NCI-H1417 (cell line): ENCODE measurements at places on chromosomes 1 and 21.

- peak; percentile 6 for DNase-seq
These were observed 87.5 kb upstream of the WDR26 start for GRCh38 chr1:224521904-224522734.

DNA sequence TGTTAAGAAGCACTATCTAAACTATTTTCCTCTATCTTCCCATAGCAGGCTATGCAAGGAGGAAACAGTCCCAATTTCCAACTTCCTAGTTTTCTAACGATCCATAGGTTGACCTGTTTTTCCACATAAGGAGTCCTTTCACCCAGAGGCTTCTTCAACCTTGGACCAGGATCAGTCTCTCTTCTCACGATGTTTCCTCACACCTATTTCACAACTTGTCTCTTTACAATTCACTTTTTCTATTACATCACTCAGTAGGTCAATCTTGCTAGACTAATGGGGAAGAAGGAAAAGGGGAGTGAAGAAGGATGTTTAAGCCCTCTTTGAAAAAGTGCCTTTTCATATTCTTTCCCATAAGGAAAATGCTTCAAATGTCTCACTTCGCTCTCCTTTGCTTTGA, 15.9 kb downstream of the PALMD start:
- no peak for DNase-seq

DNA sequence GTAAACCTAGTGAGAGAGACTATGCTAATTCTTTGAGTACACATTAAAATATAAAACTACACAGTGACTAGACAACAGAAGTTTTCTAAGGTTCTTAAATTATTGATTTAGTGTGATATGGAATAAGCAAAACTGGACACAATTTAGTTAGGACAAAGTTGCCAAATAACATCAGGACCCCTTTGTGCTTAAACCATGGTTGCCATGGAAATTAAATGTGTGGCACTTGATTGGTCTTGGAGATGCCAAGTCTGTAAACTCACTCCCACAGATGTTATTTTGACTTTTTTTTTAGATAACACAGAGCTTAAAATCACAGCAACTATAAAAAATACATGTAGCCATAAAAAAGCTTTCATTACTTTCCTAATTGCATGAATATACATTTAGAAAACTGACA, 234.6 kb downstream of the BRINP3 start:
- DNase-seq, result no peak

GRCh38 chr1:35605867-35606182, 32.7 kb downstream of the TFAP2E start:
- DNase-seq, result no peak

GRCh38 chr1:185916861-185917260, 182.7 kb downstream of the HMCN1 start:
- DNase-seq, result no peak

GRCh38 chr1:2801046-2801445, 447 bp downstream of the TTC34 start:
- no peak for DNase-seq
